Left colon (tissue), 2 donors: ENCODE measurements at places on chromosomes 13 and 19. TPM values are rescaled to one million over a fixed set of nuclear protein-coding genes. Genes with fewer than 3 reads are reported as not detected.

GRCh38 chr13:79385694-79386093 lies 20.4 kb downstream of the RBM26 start:
- DNase-seq, result no peak

GRCh38 chr13:20869540-20869939 lies 33.0 kb downstream of the XPO4 start:
- no peak for DNase-seq

Gene SYCN
- not detected for total RNA-seq

DNA sequence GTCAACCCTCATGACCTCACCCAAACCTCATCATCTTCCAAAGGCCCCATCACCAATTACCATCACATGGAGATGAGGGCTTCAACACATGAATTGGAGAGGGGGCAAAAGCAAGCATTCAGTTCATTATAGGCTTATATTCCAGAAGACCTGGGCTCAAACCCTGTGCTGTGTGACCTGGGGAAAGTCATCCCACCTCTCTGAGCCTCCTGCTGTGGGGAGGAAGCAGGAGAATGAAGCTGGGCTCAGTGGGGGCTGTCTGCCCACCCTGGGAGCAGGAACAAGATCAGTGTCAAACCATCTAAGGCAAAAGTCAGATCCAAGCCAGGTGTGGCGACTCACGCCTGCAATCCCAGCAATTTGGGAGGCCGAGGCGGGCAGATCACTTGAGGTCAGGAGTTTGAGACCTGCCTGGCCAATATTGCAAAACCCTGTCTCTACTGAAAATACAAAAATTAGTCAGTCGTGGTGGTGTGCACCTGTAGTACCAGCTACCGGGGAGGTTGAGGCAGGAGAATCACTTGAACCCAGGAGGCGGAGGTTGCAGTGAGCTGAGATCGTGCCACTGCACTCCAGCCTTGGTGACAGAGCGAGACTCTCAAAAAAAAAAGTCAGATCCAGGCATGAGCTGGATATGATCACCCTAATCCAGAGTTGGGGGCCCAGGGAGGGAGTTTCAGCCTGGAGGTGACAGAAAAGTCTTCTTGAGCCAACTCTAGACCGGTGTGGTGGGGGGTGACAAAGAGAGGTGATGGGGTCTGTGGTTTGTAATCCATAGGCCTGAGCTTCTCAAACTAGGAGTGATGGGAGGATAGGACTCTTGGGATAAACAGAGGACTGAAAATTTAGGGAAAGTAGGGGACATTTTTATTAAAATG lies 1.6 kb upstream of the TPM4 start:
- DNase-seq, result peak; percentile 22

- DNase-seq, result no peak
Observed at GRCh38 chr13:49569993-49570689, 15.2 kb downstream of the RCBTB1 start.
